Activated CD8-positive, alpha-beta memory T cell treated with anti-CD3 and anti-CD28 coated beads for 1 hour (primary cell): ENCODE measurements at places on chromosomes 5 and 9.

- no peak for DNase-seq
These were observed 3.2 kb upstream of the UHRF2 start for GRCh38 chr9:6409811-6410210.

- DNase-seq, result no peak
These were observed 178.8 kb downstream of the SPOCK1 start for GRCh38 chr5:137320056-137321045.

DNA sequence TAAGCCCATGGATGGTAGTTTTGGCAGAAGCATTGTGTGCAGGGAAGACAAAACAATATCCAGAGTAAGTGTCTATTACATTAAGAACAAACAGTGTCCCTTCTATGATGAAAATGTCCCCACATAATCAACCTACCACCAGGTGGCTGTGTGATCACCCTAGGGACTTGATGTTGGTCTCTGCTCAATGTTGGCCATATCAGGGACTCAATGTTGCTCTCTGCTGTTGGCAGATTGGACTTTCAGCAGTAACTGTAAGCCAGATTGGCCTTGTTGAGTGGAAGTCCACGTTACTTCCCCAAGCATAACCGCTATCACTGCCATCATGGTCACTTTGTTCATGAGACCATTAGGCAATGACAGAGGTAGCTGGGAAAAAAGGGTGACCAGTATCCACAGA is 52.8 kb upstream of the PRSS3 start:
- no peak for DNase-seq

GRCh38 chr5:103166706-103167105 is 46.6 kb downstream of the PPIP5K2 start:
- no peak for DNase-seq

DNA sequence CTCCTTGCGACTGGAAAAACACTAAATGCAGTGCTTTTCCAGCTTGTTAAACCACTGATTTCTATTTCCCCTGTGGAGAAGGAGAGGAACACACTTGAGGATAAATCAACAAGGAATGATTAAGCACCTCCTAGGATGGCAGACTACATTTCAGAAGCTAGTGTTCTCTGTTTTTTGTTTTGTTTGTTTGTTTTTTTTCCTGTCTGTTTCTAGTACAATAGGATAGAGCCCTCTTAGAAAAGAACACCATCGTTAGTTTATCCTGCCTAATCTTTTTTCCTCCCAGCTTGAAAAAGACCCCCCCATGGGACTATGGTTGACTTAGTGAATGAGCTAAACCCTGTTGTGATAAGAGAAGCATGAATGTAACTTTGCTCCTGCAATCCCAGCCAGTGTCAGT is 3.9 kb upstream of the TAL2 start:
- DNase-seq, result no peak

DNA sequence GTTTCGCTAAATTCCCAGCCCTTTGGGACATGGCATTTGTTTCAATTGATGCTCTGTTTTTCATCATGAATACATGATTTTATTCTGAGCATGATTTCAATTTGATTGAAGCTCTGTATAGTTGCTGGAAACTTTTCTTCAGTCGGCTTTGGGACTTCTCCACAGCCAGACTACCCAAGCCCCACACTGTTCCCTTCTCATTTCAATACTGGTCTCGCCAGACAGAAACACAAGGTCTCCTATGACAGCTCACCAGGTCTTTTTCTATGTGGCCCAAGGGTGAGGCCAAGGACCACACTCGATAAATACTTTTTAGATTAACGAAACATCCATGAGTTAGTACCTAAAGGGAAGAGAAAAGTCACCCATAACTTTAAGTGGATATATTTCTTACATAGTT is 132.2 kb downstream of the ARL15 start:
- DNase-seq, result no peak

GRCh38 chr9:127313042-127313560 is 48.5 kb downstream of the GARNL3 start:
- no peak for DNase-seq

- no peak for DNase-seq
These were observed 147.8 kb upstream of the IRX2 start for GRCh38 chr5:2899311-2899710.

DNA sequence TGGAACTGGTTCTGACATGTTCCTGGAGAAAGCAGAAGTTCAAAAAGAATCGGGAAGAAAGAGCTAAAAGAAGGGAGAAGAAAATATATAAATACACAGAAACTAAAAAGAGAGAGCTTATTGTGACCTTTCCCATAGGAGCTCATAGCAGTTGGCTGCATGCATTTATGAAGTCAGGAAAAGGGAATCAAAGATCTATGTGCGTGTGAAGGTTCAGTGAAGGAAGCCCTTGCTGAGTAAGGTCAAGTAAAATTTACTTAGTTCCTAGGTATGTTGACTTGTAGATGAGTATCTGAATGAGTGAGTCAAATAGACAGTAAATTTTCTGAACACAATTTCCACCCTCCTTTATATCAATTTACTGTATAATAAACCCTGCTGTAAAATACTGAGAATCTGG is 632.5 kb downstream of the SLCO4C1 start:
- no peak for DNase-seq

- peak; percentile 24 for DNase-seq
These were observed 1.1 kb downstream of the FUT7 start for GRCh38 chr9:137030538-137031527.

DNA sequence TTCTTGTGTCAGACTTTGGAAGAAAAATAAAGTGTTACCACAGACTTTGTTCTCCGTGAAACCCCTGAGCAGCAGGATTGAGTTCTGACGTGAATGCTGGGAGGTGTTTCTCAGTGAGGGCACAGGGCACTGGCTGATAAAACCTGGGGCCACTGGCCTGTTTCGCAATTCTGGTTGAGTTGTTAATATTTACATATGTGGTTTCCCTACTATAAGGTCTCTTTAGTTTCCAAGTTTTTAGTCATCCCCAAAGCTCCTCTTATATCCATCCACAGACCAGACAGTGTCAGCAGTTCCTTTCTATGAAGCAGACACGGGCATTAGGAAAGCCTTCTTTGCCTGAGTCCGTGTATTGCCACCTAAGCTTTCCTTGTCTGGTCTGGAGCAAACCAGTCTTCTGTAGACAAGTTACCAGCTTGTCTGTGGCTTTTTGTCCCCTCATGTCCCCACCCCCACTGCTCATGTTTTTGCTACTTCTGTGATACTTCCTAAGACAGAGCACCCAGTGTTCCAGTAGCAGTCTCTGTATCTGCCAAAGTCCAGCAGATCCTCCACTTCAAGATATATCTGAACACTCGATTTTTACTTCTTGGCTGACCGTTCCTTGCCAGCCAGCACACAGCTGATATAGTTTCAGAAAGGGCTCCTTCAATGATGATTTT is 42.0 kb downstream of the ACO1 start:
- no peak for DNase-seq

DNA sequence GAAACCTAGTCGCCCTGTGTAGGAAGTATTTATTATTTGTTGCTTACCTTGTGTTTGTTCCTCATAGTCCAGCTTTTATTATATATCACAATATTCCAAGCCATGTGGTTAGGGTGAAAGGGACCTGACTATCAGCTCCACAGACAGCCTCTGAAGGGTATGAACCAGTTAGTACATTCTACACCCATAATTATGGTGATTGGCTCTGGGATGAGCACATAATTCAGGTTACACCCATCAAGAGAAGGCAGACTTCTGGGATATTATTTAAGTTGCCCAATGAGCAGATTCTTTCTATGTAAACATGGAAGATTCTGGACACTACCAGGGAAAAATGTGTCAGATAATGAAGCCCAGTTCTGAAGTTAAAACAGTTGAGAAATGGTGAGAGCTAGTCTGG is 168.0 kb downstream of the KIF4B start:
- no peak for DNase-seq
